Muscle of arm (tissue), 14 donors: ENCODE measurements at places on chromosomes 6 and 20. TPM values are rescaled to one million over a fixed set of nuclear protein-coding genes. Genes with fewer than 3 reads are reported as not detected.

DNA sequence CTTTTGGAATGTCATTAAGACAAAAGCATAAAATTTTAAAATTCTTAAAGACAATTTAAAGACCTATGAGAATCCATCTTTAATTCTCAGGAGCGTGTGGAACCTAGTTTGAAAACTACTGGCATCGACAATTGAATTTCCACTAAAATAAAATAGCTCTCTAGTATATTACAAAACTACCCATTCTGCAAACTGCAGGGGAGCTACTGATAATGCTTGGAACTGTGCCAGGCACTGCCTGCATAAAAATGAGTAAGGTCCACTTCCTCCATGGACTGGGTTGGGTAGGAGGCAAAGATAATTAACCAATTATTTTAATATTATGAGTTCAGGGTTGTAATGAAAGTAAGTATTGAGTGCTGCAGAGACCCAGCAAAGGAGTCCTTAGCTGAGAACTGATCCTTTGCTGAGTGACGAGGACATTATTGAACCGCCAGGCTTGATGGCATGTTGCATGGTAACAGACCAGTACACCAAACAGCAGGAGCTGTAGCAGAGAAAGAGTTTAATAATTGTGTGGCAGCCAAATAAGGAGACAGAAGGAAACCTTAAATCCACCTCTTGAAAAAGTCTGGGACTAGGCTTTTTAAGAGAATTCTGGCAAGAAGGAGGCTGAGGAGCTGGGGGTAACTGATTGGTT is 261.3 kb downstream of the ESR1 start:
- no peak for DNase-seq

DNA sequence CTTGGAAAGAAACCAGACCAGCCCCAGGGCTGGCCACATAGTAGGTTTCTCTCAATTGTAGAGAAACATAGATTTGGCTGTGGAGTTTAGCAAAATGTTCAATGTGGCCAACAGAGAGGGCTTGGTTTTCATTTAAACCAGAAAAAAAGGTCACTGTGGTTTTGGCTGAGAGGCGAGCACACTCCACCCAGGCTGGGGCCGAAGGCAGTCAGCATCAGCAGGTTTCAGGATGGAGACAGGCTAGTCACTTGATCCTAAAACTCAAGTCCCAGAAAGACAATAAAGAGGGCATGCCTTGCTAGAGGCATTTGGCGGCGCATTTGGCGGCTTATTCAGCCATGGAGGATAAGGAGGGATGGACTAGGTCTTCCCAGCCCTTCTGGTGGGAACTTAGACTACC is 73.1 kb downstream of the PRND start:
- no peak for DNase-seq

Gene TRIM10
- polyA plus RNA-seq, result 0.60 TPM

Gene FRK
- 1.1 TPM for polyA plus RNA-seq

Gene MYB
- 0.88 TPM for polyA plus RNA-seq

DNA sequence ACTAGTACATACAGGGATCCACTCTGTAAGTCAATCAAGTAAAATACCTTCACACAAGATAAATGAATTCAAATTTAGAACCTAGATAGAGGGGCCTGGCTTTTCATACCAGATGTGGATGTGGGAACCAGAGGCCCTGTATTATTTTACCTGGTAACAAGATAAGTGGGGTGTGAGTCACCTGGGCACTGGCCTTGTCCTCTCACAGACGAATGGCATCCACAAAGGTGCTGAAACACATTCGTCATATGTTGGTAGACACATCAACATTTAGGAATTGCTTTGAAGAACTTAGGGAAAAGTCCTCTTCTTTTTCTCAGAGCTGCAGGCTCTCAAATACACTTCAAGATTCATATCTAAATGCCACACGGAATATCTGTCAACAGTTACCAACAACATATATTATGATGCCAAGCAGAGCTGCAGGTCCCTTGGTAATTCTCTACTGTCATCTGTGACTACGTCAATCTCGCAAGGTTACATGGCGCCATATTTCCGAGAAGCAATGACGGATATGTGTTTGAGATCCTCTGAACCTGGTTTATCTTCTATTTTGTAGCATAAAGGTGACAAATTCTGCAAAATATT is 618.6 kb downstream of the EPM2A start:
- DNase-seq, result no peak

Gene RGS17
- 2.2 TPM for polyA plus RNA-seq

DNA sequence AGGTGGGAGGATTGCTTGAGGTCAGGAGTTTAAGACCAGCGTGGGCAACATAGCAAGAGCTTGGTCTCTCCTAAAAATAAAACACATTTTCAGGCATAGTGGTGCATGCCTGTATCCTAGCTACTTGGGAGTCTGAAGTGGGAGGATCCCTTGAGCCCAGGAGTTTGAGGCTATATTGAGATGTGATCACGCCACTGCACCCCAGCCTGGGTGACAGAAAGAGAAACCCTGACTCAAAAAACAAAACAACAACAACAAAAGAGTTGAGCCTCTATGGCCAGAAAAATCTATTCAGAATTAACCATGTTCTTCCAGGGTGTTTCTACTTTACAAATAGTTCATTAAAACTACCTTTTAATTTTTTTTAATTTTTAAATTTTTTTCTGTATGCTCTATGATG is 60.6 kb downstream of the TIAM2 start:
- no peak for DNase-seq

GRCh38 chr6:90109141-90109540 is 187.5 kb downstream of the BACH2 start:
- DNase-seq, result no peak

Gene SLC24A3
- polyA plus RNA-seq, result not detected

DNA sequence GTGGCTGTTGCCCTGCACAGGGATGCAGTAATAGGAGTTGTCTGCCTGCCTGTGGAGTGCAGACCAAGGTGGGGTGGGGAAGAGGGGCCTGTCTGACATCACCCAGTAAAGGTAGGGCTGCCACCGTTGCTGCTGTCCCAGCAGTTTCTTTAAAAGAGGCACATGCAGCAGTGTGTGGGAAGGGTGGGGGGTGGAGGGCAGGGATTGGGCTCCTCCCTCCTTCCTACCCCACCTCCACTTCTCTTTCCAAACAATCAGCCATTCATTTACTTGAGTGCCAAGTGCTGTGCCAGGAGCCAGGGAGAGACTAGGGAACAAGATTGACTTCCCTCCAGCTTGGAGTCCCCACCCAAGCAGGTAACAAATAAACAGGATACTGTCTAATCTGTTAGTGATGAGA is 66.8 kb upstream of the MYL9 start:
- no peak for DNase-seq

DNA sequence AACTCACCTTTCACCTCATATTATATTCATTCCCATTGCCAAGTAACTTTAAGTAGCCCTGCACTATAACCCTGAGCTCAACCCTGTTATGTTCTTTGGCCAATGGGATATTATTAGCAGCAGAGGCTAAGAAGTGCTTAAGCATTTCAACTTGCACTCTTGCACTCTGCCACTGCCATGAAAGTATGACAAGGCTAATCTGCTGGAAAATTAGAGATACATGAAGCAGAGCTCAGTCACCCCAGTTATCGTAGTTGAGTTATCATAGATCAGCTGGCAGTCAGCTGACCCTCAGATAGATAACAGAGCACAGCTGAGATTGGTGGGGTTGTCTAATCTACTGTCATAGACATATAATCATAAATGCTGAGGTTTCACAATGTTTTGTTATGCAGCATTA is 209.4 kb upstream of the RUNX2 start:
- no peak for DNase-seq

Gene IL17A
- polyA plus RNA-seq, result not detected

DNA sequence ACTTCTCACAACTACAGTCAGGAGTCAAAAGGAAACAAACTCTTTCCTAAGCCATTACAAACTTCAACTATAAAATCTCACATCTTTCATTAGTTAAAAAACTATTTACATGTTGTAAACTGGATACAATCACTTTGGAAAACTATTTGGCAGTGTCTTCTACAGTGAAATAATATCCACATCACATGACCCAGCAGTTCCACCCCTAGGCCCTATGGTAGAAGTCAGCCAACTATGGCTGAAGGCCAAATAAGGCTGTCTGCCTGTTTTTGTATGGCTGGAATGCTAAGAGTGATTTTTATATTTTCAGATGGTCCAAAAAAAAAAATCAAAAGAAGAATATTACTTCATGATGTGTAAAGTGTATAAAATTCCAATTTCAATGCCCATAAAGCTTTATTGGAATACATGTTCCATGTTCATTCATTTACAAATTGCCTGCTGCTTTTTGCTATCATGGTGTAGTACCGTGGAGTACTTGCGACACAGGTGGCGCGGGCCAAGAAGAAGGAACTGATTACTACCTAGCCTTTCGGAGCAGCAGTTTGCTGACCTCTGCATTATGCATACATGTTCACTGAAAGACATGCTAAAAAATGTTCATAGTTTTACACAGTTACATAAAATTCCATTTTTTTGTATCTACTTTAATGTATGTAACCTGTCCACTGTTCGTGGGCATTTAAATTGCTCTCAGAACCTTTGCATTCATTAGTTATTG is 129.0 kb downstream of the KIF16B start:
- DNase-seq, result peak; percentile 77

DNA sequence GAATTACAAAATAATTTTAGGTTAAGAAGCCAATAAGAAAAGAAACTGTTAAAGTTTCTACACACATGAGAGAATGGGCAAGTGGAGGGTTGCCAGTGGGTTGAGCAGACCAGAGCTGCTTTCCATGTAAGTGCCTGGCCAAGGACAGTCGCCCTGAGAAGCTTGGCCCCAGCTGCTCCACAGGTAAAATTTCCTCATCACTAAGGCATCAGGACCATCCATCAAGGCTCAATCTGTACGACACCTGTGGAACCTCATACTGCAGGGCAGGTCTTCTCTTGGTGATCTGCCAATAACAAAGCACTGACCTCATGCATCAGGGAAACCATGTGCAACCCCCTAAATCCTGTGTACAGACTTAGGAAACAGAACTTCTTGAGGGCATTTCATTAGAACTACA is 115.4 kb downstream of the INSM1 start:
- DNase-seq, result no peak

Gene C20orf96
- polyA plus RNA-seq, result 8.3 TPM

DNA sequence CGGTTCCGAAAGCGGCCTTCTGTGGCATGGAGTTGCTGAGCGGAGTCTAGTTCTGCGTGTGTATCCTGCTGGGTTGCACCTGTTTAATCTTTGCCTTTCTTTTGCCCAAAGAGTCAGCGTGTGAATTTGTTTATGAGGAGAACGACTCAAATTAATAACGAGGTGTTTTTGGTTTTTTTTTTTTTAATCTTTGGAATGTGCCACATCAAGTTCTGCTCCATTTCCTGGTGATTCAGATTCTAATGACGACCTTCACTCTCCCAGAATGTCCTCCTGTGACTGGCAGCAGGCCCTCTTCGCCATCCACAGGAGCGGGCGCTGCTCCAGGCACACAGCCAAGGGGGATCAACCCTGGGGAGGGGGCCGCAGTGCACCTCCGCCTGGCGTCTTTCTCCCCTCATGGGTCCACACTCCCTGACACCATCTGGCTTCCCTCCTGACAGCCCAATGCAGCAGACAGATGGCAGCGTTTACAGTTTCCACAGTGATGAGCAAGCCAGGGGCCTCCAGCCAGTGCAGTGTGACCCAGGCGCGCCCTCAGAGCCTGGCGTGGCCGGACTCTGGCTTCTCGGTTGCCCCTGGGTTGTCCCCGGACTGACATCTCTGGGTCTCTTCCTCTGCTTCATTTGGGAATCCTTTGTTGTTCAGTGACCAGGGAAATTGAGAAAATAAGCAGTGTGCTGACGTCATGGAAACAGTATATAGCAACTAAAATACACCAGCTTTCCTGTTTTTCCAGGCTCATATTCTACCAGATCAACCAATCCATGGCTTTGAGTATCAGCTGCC is 27.5 kb upstream of the AFDN start:
- peak; percentile 38 for DNase-seq

- peak; percentile 20 for DNase-seq
Measured at GRCh38 chr6:127516662-127517273, 2.4 kb downstream of the MTCL3 start.

DNA sequence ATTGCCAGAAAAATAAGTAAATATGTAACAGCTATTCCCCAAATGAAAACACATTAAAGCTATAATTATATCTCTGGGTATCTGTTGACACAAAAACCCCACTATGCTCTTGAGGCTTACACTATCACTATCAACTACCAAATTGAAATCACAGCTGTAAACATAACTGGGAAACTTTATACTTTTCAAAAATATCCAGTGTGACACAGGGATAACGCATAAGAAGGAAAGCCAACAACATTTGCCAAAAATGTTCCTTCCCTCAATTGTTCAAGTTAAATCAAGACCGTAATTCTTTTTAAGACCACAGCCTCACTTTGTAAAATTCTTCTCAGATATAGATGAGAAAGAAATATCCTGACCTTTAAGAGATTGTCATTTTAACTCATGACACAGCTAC is 3.1 kb downstream of the ZHX3 start:
- DNase-seq, result no peak

GRCh38 chr20:56934888-56935287 is 305.8 kb downstream of the TFAP2C start:
- DNase-seq, result no peak

Gene FOXQ1
- polyA plus RNA-seq, result not detected

- DNase-seq, result peak; percentile 50
Measured at GRCh38 chr6:14354919-14355572, 237.5 kb downstream of the CD83 start.

GRCh38 chr20:15911581-15911980 is 661.7 kb downstream of the KIF16B start:
- no peak for DNase-seq

Gene HLA-DRB5
- polyA plus RNA-seq, result 2.5 TPM

Gene DDO
- polyA plus RNA-seq, result 1.1 TPM

- DNase-seq, result no peak
Measured at GRCh38 chr6:161487694-161488093, 213.8 kb upstream of the AGPAT4 start.

DNA sequence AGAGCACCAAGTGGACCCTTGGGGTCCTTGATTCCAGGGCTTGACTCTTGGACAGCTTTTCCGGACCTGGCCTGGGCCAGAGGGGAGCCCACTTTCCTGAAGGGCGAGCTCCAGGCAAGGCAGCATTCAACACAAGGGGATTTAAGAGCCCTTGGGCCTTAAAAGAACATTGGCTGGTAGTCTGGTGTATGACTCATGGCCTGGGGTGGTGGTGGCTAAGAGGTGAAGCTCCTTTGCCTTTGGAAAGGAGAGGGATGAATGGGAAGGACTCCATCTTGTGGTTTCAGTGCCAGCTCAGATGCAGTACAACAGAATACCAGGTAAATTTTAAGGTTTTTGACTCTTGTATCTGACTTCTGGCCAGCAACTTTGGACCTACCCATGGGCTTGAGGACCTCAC is 760.7 kb downstream of the GRIK2 start:
- DNase-seq, result no peak

DNA sequence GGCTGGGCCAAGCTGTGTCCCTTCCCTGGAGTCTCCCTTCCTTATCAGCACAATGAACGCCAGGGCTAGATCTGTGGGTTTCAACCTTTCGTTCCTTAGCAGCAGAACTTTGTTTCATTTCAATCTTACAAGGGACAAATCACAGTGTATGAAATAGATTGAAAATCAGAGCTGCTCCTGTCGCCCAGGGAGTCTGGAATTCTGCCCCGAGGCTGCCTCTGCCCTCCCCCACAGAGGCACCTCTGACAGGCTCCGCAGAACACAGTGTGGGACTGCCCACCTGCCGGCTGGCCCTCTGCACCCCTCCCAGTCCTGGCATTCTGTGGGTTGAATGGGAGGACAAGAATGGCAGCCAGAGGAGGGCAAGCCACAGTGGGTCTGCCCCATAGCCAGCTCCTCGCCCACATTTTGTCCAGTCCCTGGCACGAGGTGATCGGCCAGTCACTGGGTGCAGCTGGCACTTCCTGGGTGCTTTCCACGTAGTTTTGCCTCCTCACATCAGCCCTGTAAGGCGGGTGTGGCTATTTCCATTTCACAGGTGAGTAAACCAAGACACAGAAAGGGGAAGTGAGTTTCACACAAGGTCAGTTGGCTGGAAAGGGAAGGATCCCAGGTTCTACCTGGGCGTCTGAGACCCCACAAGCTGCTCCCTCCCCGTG is 26.1 kb downstream of the MANBAL start:
- no peak for DNase-seq

Gene CST9
- polyA plus RNA-seq, result not detected
